ENCODE measurements at places on chromosomes 3 and 15.

- DNase-seq = no peak
Measured at GRCh38 chr3:47288966-47289910, 6.5 kb downstream of the KLHL18 start.

GRCh38 chr3:16174976-16175901 is 759 bp downstream of the GALNT15 start:
- no peak for DNase-seq

GRCh38 chr3:167382155-167382554 is 2.1 kb upstream of the ZBBX start:
- no peak for DNase-seq

DNA sequence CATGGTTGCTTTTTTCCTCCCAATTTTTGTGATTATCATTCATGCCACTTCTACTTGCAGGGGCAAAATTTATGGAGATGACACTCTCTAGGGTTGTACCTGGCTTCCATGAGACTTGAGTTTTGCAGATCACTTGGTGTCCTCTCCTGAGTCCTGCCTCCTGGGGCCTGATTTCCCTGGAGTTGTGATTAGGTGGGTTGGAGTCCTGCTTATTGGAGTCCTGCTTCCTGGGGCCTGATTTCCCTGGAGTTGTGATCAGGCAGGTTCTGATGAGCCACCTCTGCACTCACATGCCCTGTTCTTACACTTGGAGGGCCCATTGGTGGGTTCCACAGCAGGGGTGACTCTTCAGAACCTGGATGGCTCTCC is 102.0 kb downstream of the PDCD6IP start:
- no peak for DNase-seq

- DNase-seq = no peak
Measured at GRCh38 chr3:171876680-171877147, 33.6 kb downstream of the TMEM212 start.

DNA sequence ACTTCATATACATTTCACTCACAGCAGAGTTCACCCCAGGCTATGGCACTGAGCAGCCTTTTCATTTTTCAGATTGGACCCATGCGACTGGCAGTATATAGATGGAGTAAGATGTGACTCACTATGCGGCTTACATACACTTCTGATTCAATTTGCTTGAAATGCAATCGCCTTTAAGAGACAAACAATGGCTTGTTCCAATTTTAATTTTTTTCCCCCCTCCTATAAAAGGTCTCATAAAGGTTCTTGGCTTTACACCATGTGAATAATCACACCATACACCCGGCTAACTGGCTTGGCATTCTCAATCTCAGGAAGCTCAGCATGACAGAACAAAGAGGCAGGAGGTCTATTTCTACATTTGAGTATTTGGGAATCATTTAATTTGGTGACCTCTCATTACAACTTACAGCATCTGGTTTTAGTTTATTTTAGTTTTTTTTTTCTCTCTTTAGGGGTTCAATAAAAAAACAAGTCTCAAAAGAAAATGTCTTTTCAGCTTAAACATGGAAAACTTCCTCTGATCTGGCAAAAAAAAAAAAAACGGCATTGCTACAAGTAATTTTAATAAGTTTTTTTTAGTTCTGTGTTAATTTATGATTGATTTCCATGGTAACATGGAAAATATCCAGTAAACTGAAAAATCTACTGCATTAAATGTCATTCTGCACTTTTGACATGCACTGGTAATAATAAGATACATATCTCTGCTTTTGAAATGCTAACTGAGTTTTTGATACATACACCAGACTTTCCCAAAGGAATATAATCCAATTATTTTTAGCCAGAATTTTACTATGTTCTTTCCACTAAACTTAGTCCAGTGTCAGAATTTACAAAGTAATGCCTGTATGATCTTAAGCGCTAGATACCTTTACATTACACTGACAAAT is 38.8 kb downstream of the GADL1 start:
- no peak for DNase-seq

DNA sequence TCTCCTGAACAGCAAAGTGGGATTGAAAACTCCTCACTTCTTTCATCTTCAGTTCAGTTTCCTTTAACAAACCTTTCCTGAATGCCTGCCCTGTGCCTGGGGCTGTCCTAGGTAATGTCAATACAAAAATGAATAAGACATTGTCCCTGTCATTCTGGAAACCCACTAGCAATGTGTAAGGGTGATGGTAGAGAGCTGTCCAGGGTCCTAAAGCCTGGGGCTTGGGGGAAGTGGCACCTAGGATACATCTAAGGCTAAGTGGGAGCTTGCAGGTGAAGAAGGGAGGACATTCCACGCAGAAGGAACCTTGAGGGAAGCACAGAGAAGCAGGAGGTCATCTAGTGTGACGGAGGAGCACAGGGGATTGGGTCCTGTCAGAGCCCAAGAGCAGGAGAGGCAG is 212.7 kb upstream of the PPP2R3A start:
- DNase-seq = no peak

- DNase-seq = no peak
Measured at GRCh38 chr15:62997441-62997840, 45.1 kb upstream of the TPM1 start.

DNA sequence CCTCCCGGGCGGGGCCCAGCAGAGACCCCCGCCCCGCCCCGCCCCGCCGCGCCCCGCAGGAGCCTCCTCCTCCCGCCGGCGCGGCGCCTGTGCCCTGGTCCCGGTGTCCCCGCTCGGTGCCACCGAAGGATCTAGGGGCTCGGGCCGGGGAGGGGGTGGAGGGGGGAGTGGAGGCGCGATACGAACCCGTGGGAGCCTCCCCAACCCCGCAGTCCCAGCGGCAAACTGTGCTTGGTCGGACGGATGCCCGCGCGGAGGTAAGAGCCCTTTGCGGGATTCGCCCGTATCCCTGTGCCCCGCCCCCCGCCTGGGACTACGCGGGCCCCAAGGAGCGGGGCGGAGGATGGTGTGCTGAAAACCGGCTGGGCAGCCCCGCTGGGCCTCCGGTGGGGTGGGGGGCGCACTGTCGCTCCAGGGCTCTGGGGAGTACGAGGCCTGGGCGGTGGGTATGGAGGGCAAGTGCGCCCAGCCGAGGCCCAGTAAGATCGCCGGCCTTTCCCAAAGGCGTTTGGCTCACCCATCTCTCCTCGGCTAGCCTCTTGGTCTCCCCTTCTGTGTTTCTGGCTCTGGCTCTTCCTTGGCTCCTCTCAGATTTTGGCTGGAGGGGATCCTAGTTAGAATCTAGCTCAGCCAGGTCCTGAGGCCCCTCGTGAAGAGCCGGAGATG is 65.6 kb upstream of the POLG start:
- DNase-seq = no peak

- DNase-seq = no peak
Measured at GRCh38 chr3:158728061-158728377, 4.2 kb downstream of the RARRES1 start.

DNA sequence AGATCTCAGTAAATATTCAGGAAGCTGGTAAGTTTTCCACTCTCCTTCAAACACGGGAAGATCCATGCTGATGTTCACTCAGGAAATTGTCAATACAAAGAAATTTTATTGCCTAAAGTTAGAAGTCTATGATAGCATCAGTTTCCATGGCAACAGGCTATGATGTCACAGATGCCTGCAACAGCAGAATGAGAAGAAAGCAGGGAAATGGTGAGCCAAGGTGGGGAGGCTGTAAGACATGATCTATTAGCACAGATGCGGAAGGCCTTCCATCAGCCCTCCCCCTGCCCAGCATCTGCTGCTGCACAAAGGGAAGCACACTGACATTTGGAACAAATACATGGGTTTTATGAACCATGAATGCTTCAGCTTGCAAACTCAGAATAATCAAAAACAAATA is 28.6 kb downstream of the EPHB1 start:
- no peak for DNase-seq

DNA sequence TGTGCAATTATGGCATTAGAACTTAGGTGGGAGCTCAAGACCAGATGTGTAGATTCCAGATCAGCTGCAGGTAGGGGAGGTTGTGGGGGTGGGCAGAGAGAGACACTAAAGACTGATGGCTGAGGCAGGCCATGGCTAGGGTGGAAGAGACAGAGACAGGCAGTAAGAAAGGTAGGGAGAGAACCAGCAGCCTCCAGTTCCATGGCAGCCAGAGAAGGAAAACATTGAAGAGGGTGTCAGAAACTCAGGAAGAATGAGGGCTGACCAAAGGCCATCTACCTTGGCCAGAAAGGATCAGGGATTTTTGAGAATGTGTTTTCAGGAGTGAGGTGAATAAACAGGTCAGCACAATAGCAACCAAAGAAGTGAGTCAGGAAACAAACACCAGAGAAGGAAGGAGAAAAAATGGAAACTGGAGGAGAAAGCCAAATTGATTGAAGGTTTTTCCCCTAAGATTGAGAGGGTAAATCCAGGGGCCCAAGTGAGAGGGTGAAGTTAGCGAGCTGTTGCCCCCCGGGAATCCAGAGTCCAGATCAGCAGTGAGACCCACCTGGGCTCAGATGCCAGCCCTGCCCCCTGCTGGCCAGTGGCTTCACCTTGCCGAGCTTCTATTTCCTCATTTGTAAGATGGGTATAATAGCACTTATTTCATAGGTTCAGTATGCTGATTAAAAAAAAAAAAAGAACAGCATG is 41.0 kb downstream of the ABHD2 start:
- peak; percentile 39 for DNase-seq

- peak; percentile 37 for DNase-seq
Measured at GRCh38 chr3:125150525-125151441, 61.8 kb downstream of the SLC12A8 start.

DNA sequence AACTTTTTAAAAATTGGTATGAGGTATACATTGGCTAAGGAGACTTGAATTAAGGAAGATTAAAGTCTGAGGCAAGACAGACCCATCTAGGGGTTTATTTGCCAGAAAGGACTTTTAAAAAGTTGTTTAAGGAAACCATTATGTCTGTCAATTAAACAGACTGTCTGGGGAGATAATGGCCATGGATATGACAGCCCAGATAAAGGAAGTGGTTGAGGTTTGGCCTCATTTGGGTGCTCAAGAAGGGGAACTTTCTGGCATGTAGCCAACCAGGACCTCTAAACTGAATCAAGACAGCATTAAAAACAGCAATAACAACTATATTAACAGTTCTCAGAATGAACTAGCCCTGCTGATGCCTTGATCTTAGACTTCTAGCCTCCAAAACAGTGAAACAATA is 9.9 kb upstream of the CD200R1L start:
- DNase-seq = no peak

DNA sequence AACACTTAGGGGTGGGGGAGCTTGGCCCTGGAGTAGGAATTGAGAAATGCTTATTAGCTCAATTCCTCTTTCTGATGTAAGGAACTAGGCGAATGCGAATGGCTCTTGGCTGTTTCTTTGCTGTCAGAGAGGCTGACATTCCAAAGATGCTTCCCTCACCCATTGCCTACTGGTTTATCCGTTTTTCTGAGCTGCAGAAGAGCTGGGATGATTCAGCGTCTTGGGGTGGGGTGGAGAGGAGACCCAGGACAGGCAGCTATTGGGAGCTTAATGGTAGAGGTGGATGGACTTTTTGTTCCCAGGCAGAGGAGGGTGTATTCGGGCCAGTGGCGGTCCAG is 9.8 kb downstream of the PLEKHO2 start:
- no peak for DNase-seq

Data from T-helper 17 cell (primary cell).